ENCODE measurements at places on chromosomes 6 and 20.

GRCh38 chr20:8670893-8671215 is 398.0 kb upstream of the PLCB4 start:
- DNase-seq, result no peak

- DNase-seq, result no peak
Measured at GRCh38 chr6:70379473-70380013, 33.8 kb upstream of the FAM135A start.

GRCh38 chr6:26173836-26174145 is 86.6 kb downstream of the HFE start:
- DNase-seq, result no peak

DNA sequence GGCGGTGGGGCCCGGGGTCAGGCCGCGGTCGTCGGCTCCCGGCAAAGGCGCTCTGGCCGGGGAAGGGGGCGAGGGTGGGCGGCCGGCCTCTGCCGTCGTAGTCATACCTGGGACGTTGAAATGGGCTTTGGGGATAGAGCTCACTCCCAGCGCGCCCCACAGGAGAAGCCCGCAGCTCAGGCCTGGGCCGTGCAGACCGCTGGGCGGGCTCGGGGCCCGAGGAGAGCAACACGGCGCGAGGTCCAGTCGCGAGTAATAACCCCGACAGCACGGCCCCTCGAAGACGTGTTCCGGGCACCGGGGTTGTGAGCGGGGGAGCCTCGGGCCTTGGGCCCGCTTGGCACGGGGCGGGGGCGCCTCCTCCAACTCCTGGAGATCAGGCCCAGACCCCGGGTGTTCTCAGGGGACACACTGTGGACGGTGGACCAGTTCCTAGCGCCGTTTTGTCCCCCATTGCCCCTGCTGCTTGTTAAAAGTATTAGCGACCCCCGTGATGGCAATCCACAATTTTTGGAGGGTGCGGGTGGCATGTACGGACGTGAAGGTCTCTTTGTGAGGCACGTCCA is 10.9 kb downstream of the FOXC1 start:
- DNase-seq, result no peak

Data from neural crest cell (in vitro differentiated cells).